Fibroblast of villous mesenchyme (primary cell): ENCODE measurements at places on chromosomes 3 and 15. TPM values are rescaled to one million over a fixed set of nuclear protein-coding genes. Genes with fewer than 3 reads are reported as not detected.
A peak's percentile ranks its signal among the peaks of the same experiment; 100 is the strongest.

DNA sequence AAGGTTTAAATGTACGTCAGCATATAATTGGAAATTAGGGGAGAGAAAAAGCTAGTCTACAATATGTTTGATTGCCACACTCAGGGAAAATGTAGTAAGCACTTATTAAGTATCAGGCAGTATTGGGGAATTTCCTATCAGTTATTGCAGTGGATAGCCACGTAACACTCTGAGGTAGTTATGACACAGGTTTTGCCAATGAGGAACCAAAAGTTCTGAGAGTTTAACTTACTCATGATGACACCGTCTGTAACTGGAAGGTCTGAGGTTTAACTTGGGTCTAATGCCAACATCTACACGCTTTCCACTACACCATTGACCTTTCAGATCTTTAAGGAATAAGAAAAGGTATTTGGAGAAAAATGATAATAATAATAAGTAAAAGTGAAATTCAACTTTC, 89.5 kb downstream of the ZMAT3 start:
- DNase-seq = no peak

DNA sequence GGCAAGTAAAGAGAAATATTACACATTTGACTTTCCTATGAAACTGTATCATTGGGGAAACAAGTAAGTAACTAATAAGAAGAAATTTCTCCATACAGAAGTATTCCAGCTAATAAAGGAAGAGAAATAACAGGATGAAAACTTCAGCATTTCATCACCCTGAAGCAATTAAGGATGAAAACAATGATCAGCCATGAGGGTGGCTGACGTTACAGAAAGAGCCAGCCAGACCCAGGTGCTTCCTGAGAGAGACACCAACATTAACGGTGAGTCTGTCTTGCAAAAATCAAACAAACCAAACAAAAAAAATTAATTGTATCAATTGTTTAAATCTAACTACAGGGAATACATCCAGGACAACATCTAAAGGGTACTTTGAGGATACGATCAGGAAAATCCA, 190.0 kb downstream of the ARRDC4 start:
- DNase-seq = no peak

DNA sequence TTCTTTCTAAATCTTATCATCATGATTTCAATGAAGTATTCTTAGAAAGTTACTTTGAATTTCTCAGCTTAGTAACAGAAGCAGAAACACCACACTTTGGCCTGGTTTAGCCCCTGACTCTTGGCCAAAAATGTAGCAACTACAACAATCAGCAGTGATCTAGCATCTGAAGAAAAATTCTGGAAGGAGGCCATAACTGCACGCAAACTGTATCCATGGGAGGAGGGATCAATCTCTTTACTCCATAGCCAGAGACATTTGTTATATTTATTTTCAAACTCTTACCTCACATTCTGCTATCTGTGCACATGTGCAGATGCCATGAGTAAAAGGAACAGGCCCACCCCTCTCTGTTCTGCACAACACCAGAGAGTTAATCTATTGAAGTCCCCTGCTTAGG, 251.0 kb upstream of the P2RY1 start:
- peak; percentile 33 for DNase-seq

- no peak for DNase-seq
These were observed 184.8 kb downstream of the LSAMP start for GRCh38 chr3:116260491-116260890.

DNA sequence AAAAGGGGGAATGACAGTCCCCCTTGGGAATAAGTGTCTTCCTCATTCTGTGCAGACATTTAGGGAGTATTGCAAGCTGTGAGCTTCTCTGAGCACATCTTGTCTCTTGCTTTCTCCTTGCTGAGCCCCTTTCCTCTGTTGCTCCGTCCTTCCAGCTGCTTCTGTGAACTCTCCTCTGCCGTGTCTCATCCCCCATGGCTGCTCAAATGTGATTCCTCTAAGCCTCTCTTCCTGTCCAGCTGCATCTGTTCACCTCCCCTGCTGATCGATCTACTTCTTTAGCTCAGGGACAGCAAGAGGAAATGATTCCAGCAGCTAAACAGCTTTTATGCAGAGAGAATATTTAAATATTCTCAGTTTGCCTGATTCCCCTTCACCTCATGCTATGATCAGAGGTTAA, 328.0 kb upstream of the DNAJC19 start:
- no peak for DNase-seq

DNA sequence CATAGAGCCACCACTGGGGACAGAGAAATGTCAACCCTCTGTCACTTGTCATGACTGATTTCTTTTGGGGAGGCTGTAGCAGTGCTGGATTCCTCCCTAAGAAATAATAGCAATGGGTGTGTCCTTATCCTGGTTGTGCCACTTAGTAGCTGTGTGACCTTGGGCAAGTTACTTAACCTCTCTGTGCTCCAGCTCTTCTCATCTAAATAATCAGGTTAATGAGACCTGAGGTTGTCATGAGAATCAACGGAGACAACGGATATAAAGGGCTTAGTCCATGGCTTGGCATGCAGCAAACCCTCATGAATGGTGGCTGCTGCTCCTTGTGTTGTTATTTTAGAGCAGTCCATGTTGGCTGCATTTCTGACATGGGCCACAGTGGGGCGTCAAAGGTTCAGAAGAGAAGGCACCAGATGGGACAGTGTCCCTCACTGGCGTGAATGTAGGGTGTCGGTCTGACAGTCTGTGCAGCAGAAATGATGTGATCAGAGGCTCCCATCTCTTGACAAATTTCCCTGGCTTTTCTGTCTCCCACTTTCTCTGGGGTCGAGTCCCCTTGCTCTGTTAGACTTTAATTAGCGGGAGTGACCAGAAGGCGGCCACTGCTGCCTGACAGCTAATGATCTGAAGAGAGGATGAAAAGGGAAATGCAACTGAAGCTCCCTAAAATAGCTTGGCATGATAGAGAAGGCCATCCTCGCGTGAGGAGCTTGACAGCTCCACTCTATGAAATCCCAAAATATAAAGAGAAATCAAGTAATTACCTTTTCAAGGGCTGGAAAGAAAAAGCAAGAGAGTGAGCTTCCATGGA, 209.4 kb downstream of the CADPS start:
- peak; percentile 51 for DNase-seq

- no peak for DNase-seq
These were observed 36.0 kb downstream of the CHD2 start for GRCh38 chr15:92936138-92936537.

GRCh38 chr15:68400066-68400456, 31.9 kb downstream of the ITGA11 start:
- DNase-seq = no peak

- peak; percentile 80 for DNase-seq
These were observed 55.8 kb downstream of the ABTB1 start for GRCh38 chr3:127728417-127729015.

GRCh38 chr3:48024401-48024800, 8.2 kb upstream of the MAP4 start:
- DNase-seq = peak; percentile 33

The BFSP2 gene
- total RNA-seq = not detected in 2 replicates

The PROS1 gene
- 12.1 and 14.2 TPM in 2 replicates for total RNA-seq

The CLRN1 gene
- not detected in 2 replicates for total RNA-seq

The IL17RB gene
- 0.32 and 0.43 TPM in 2 replicates for total RNA-seq

The KNG1 gene
- not detected in 2 replicates for total RNA-seq

The PLSCR5 gene
- not detected in 2 replicates for total RNA-seq
